ENCODE measurements at places on chromosomes 11 and 22.

DNA sequence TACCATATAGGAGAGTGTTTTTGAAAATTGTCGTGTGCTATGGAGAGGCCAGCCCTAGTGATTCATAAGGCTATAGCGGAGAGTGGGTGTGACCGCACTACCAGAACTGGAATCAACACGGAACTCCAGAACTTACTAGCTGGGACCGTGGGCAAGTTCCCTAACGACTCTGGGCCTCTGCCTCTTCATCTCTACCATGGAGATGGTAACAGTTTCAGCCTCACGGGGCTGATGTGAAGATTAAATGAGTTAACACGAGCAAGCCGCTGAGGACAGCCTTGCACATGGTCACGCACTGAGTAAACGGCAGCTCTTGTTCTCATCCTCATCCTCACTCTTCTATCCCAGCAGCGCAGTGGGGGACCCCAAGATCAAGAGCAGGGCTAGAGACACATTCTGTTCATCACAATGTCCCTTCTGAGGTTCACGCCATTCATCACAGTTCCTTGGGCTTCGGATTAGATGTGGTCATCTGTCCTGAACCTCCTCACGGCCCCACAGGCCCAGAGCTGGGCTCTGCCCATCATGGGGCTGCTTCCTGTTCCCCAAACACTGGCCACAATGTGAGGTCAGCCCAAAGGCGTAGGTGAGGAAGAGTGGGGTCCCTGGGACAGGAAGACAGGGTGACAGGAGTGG lies 47.2 kb upstream of the CD5 start:
- no peak for DNase-seq

DNA sequence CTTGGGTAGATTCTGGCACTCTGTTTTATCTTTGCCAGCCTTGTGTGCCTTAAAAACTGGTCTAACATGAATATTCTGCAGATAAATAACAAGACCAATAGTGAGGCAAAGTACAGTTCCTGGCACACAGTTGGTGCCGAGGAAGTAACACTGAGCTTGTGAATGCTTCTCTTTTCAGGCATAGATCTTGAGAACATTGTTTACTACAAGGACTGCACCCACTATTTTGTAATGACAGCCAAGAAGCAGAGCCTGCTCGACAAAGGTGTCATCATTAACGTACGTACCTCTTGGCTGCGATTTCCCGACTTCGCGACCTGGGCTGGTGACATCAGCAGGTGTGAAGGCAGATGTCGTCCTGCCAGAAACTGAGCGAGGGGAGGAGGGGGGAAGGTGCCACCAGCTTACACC lies 105.7 kb downstream of the MICAL2 start:
- no peak for DNase-seq

- DNase-seq: no peak
These were observed 615.4 kb upstream of the B3GAT1 start for GRCh38 chr11:135027461-135027860.

- DNase-seq: no peak
These were observed 241.2 kb upstream of the SYN3 start for GRCh38 chr22:33299245-33299956.

DNA sequence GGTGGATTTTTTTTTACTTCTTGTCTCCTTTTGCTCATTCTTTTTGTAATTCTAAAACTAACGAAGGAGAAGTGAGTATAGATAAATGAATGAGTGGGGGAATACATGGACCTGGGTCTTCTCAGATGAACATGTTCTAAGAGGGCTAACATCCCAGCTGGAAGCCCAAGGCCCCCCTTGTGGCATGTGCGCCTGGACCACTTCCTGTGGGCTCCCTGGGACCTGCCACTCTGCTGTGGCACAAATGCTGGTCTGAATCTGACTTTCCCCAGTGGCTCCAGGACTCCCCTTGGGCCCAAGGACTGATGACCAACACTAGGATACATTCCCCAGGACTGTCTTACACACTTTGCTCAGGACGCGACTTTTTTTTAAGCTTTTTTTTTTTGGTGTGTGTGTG lies 32.7 kb upstream of the ALX4 start:
- DNase-seq: no peak

GRCh38 chr11:60378354-60378753 lies at the start of gene MS4A7:
MS4A7 (plus strand) TSS chr11:60378532; CDS start chr11:60383142, 4,610 bp downstream.
- DNase-seq: peak; percentile 24

DNA sequence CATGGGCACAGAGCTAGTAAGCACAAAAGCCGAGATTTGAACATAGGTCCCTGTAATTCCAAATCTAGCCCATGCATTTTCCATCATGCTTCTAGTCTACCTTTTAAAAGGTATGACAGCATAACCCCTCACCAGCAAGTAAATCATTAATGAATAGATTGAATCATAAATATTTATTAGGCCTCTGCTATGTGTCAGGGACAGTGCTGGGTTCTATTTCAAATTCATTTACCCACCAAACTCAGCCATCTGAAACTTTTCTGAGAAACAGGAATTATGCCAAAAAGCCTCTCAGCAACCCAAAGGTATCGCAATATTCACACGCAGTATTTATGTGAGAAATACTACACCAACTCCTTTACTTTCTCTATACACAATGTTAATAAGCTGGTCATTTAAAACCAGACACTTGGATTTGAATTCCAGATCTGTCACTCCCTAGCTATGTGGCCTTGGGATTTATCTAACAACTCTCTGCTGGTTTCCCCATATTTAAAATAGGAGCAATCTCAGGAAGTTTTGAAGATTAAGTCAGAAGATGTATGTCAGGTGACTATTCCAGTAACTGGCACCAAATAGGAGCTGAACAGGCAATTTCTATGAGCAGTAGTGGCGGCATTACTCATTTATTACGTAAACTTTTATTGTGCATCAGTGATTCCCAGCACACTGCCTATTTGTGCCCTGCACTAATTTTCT lies 191.4 kb downstream of the TENM4 start:
- no peak for DNase-seq

- DNase-seq: no peak
These were observed 37.2 kb downstream of the RPS6KA4 start for GRCh38 chr11:64396079-64396591.

GRCh38 chr11:124739479-124740276 lies at the start of gene NRGN:
NRGN (plus strand) TSS chr11:124739942; CDS start chr11:124740085, 143 bp downstream.
- peak; percentile 74 for DNase-seq

GRCh38 chr11:44143987-44144909 lies 48.8 kb downstream of the EXT2 start:
- no peak for DNase-seq

GRCh38 chr11:63793161-63793560 lies 20.1 kb upstream of the SPINDOC start:
- DNase-seq: no peak

DNA sequence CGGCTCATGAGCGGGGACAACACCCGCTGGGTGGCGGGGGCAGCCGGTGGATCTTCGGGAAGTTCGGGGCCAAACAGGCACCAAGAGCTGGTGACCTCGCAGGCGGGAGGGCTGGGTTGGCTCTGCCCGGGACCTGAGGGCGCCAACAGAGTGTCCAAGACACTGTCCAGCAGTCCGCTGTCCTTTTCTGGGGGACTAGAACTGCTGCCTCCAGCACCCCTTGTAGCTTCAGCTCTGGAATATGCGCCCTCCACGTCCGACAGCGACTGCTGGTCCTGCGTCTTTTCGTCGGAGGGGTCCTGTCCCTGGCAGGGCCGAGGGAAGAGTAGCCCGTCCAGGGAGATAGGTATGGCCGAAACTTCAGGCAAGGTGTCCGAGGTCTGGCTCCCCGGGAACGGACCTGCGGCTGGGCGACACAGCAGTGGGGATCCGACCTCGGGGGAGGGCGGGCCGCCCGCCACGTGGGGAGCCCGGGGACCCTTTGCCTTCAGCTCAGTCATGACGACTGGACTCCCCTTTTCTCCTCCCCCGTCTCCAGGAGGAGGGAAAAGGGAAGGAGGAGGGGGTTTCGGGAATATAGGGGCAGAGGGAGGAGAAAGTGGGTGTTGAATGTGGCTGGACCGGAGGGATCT lies 926 bp downstream of the PGR start:
- DNase-seq: no peak

GRCh38 chr11:45530111-45530510 lies 135.3 kb downstream of the CHST1 start:
- DNase-seq: no peak

DNA sequence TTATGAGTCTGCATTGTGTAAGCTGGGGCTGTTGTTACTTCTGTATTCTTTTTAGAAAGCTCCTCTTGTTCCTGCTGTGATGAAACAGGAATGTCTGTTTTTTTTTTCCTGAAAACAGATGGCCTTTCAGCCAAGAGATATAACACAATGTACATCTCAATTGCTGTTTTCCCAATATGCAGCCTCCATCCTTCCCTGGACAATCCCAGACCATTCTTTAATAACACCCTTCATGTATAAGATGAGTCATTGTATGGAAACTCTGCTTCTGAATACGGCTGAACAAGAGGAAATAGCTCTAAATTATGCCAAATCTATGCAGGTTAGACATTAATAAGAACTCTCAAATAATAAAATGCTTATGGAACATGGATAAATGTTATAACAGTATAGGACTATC lies 60.2 kb upstream of the LRRC4C start:
- no peak for DNase-seq

- DNase-seq: peak; percentile 34
These were observed 4.4 kb downstream of the BCL9L start for GRCh38 chr11:118921121-118921928.

DNA sequence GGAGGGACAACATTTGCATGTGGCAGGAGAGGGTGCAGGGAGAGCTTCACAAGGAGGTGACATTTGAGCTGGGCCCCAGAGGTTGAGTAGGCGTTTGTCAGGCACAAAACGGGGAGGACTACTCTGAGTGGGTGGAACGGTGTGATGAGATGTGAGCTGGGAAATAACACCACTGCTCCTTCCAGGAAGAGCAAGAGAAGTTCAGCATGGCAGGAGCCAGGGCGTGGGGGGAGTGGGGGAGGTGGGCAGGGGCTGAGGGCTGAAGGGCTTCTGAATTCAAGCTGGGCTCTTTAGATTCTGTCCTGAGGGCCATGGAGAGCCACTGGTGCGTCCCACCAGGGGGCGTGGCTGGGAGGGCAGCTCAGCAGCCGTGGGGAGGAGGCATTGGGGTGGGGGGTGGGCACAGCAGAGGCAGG lies 54.2 kb downstream of the OTOG start:
- no peak for DNase-seq

- DNase-seq: no peak
These were observed 473.1 kb downstream of the LRRC4C start for GRCh38 chr11:40986320-40986719.

DNA sequence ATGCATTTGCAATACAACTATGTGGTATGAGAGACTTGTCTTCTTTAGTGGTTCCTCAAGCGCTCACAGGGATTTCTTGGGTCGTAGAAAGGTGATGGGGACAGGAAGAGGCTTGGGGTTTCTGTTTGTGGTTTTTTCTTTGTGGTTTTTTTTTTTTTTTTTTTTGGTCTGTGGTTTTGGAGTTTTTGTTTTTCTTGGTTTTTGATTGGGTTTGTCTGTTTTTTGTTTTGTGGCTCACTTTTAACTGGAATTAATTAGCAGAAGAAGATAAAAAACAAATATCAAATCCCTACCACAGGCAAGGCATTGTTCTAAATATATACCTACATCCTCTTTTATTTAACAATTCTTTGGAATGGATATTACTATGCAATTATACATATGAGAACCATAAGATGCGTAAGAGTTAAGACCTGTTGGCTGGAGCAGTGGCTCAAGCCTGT lies 5.5 kb downstream of the TTC28 start:
- DNase-seq: peak; percentile 62

GRCh38 chr11:533586-534395 lies 1.6 kb downstream of the HRAS start:
- DNase-seq: no peak

DNA sequence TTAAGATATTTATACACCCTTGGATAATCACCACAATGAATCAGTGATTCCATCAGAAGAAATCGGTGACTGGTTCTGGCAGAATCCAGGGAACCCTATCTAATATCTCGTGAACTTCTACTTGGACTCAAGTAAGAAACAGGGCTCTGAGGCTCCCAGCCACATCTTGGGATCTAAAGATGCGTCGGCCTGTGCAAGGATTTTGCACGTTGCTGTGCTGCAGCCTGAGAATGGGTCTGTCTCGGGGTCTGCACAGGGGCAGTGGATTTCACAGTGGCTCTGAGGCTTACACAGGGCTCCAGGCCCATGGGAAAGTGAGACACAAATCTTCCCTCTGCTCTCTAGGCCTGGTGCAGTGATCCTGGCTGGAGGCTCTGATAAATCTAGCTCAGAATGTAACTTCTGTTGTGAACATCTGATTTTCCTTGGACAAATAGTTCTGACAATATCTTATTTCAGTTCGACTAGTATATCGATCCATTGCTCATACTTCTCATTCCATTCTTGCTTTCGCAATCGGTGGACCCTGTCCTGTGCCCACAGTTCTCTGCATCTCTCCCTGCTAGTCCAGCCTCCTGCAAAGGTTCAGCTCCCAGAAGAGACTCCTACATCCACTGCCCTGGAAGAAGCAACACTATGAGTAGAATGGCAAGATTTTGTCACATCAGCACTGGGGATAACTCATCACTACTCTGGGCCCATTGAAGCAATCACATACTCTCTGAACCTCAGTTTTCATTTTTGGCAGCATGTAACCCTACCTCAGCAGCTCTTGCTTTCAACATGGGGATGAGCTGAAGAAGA lies 105.5 kb upstream of the TOP3B start:
- DNase-seq: no peak

GRCh38 chr11:15821451-15821850 lies 534.9 kb downstream of the SOX6 start:
- DNase-seq: no peak

DNA sequence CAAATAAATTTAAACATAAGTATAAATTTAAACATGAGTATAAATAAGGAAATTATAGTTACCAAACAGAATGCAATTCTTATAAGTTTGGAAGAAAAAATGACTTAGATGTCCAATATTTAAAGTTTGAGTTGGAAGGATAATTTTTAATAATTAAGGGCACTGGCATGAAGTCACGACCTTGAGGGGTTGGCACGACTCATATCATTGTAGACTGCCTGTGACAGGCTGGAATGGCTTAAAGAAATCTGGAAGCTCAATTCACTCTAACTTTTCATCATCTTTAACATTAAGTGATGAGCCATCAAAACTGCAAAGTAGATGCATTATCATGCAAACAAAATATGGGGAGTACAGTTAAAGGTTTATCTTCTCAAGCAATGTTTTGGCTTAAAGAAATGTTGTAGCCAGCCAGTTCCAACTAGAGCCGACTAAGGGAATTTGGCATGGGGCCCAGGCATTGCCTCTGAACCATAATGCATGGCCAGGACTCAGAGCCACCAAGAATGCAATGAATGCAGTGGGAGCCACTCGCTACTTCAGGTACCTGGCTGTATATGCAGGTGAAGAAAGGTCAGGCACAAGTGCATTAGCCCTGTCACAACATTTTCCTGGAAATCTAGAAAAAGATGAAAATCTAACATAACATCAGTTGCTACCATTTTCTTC lies 33.4 kb downstream of the PGR start:
- DNase-seq: no peak

All from CD4-positive, alpha-beta T cell treated with Interleukin-4 for 4 hours (primary cell).